ENCODE measurements at places on chromosomes 1 and 21.

DNA sequence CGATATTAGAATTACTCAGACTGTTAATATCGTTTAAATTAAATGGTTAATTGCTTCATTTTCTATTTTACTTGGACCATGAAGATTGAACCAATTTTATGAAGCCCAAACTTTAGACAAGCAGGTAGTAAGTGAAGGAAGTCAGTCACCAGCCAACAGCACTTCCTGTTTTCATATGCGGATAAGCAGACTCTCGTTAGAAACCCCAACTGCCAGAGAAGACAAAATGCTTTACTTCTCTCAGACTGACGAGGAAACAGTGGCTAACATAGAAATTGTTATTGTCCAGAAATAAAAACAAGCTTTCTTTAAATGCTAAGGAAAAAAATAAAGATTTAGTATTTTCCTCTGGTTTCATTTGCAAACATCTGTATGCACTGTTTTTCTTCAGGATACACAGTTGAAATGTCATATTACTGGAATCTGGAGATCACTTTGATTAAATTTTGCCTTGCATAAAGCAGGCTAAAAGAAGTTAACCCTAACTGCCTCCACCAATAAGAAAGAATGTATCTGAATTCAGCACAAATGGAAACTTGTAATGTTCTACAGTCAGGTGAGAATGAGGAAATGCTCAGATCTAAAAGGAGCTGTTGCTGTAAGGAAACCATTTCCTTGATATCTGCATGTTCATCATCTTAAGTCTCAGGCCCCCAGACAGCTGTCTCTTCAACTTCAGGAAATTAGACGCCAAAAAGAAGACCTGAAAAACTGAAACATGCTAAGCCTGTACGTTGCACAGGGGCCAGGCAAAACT lies 129.8 kb upstream of the SAMSN1 start:
- peak; percentile 51 for DNase-seq

DNA sequence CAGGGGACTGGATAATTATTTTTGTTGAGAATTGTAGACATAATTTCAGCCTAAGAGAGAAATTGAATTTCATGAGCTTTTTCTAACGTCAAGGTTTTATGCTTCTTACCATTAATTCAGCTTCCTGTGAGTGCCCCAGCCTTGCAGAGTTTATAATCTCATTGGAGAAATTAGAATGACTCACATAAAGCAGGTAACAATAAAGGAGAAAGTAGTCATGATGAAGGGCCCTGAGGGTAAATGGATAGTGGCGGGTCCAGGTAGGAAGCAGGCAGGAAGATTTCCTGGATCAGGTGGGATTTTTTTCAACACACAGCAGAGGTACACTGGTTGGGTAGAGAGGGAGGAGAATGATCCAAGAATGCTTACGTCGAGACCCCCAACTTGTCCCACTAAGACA lies 311.4 kb downstream of the BARHL2 start:
- no peak for DNase-seq

DNA sequence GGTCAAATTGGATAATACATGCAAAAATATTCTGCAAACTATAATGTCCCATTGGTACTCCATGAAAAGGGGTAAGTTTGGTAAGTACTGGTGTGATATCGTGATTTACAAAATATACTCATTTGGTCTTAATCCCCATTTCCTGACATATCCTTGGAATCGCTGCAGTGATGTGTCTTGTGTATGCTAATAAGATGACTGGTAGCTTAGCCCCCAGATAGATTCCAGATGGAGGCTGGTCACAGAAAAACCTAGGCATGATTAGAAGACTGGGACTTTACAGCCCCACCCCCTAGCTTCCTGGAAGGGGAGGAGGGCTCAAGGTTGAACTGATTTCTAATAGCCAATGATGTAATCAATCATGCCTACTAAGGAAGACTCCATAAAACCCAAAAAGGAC lies 3.0 kb downstream of the VAMP4 start:
- no peak for DNase-seq

DNA sequence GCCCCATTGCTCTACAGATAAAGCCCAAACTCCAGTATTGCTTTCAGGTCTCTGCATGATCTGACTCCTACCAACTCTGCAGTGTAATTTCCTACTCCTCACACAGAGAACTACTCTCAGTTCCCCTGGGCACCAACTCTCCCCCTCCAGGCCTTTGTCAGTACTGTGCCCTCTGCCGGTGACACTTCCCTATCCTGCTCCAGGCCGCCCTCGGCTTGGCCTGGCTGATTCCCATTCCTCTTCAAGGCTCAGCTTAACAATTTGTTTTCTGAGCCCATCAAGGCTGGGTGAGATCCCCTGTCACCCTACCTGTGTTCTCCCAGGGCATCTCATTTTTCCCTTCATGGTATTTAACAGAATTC lies 2.6 kb downstream of the SLAMF8 start:
- DNase-seq = no peak

Data from activated CD4-positive, alpha-beta T cell treated with anti-CD3 and anti-CD28 coated beads, Interleukin-2, Interleukin-4, amounts not matched to agents 100 ng/mL and 50 ng/mL, durations not matched to agents 16 hours and 8 hours (primary cell).